ENCODE measurements at places on chromosomes 7 and 10. TPM values are rescaled to one million over a fixed set of nuclear protein-coding genes. Genes with fewer than 3 reads are reported as not detected.

ANLN gene
- 17.1 TPM for polyA plus RNA-seq

OR2A2 gene
- polyA plus RNA-seq = not detected

UCMA gene
- not detected for polyA plus RNA-seq

MMRN2 gene
- polyA plus RNA-seq = 0.05 TPM

OR2A7 gene
- polyA plus RNA-seq = not detected
